ENCODE measurements at places on chromosomes 13 and 19. TPM values are rescaled to one million over a fixed set of nuclear protein-coding genes. Genes with fewer than 3 reads are reported as not detected.

Gene LATS2
- 20.0 TPM for total RNA-seq

GRCh38 chr13:110012102-110012739, 225.8 kb upstream of the IRS2 start:
- no peak overlapping the region for H3K27ac ChIP-seq
- no peak for DNase-seq
- H3K4me1 ChIP-seq: no peaks in the 10 kb centered on the region
- H3K4me3 ChIP-seq: no peak overlapping the region
- H3K36me3 ChIP-seq: no peaks in the 10 kb centered on the region

GRCh38 chr13:90640976-90641375, 706.5 kb upstream of the MIR17HG start:
- no peaks in the 10 kb centered on the region for H3K4me1 ChIP-seq
- no peak overlapping the region for H3K27ac ChIP-seq
- H3K36me3 ChIP-seq: peaks cover 13% of the 10 kb centered on the region
- no peaks in the 10 kb centered on the region for H3K27me3 ChIP-seq
- no peak overlapping the region for H3K4me3 ChIP-seq
- no peak for DNase-seq

DNA sequence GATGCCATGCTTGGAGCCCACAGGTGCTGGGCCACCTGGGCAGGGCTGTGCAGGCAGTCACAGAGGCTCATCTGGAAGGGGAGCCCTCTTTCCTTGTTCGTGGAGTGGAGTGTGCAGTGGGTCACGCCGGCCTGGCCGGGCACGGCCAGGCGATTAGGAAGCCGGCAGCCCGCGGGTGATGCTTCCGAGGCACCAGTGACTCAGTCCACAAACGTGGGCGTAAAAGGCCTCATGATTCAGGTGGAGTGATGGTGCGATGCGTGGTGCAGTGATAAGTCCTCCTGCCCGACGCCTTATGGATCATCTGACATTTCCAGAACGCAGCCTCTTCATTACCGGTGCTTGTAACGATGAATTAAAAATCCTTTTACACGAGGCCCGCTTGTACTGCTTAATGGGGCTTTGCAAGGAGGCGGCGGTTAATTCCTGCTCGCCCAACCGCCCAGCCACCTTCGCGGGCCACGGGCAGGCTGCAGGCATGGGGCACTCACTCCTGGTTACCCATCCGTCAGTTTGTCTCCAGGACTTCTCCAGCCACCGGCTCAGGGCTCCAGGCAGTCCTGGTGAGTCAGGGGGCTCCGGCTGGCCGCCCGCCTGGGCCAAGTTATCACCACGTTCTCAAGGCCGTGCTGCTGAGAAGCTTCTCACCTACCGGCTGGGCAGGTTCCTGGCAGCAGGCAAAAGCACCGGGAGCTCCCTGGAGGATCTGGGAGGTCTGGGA, 172.4 kb downstream of the KDM4B start:
- no peaks in the 10 kb centered on the region for H3K27me3 ChIP-seq
- no peak overlapping the region for H3K27ac ChIP-seq
- H3K4me3 ChIP-seq: no peak overlapping the region

GRCh38 chr13:47288546-47288945, 391.7 kb upstream of the HTR2A start:
- H3K4me3 ChIP-seq: no peak overlapping the region
- no peaks in the 10 kb centered on the region for H3K36me3 ChIP-seq
- H3K4me1 ChIP-seq: no peaks in the 10 kb centered on the region
- no peaks in the 10 kb centered on the region for H3K27me3 ChIP-seq
- no peak overlapping the region for H3K27ac ChIP-seq

Gene PEG3
- not detected for total RNA-seq

Gene SOX1
- total RNA-seq: 0.17 TPM

DNA sequence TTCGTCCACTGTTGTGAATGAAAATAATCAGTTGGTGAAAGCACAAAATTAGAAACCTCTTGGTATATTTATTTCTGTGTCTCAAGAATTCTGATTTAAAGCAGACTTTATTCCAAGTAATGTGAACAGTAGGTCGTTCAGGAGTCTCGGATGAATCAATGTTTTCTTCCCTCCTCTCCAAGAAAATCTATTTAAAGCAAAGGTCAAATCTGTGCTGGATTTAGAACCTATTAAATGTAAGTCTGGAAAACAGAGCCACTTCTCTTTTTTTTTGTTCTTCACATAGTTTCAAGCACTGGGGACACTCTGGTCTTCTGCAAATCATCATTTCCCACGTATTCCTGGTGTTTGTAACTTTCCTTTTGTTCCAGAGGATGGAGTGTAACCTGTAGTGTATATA, 312.7 kb downstream of the ATP8A2 start:
- no peaks in the 10 kb centered on the region for H3K4me1 ChIP-seq
- H3K4me3 ChIP-seq: no peak overlapping the region
- no peak overlapping the region for H3K27ac ChIP-seq
- no peak for DNase-seq

Gene MUC16
- 0.22 TPM for total RNA-seq

DNA sequence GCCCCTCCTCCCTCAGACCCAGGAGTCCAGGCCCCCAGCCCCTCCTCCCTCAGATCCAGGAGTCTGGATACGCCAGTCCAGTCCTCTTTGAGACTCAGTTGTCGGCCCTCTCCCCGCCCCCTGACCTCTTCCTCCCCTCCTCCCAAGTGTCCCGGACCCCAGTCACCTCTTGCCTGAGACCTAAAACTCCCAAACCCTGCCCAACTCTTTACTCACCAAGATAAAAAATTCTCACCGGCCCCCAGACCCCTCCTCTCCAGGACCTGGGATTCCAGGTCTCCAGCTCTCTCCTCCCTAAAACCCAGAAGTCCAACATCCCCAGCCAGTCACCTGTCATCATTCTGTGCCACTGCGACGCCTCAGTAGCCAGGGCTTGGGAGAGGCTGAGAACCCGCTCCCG, 1.4 kb upstream of the HSD17B14 start:
- peak; percentile 57 for DNase-seq
- peaks cover 9% of the 10 kb centered on the region for H3K36me3 ChIP-seq
- no peak overlapping the region for H3K27ac ChIP-seq
- no peaks in the 10 kb centered on the region for H3K27me3 ChIP-seq
- H3K4me1 ChIP-seq: peaks cover 2% of the 10 kb centered on the region
- H3K4me3 ChIP-seq: peak overlapping the region; percentile 88

Gene IZUMO2
- 0.81 TPM for total RNA-seq

DNA sequence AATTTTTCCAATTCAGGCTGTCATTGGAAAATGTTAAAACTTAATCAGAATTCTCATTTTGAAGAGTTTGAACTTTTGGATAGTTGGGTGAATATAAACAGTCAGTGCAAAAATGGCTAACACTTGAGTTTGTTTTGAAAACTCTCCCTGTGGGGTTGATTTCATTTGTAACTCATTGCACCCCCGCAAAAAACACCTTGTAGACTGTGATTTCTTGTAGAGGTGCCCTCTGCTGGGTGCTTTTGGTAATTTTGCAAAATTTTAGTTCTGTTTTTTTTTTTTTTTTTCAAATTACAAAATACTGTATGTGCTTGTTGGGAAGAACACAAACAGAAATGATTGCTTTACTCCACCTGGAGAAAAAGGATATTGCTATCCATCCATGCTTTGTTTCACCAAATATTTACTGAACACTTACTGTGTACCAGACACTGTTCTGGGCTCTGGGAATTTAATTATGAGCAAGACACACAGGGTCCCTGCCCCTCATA, 28.2 kb upstream of the GPI start:
- DNase-seq: no peak
- H3K4me3 ChIP-seq: no peak overlapping the region

- no peaks in the 10 kb centered on the region for H3K36me3 ChIP-seq
- no peak overlapping the region for H3K27ac ChIP-seq
- no peak for DNase-seq
- H3K4me1 ChIP-seq: no peaks in the 10 kb centered on the region
- no peak overlapping the region for H3K4me3 ChIP-seq
- H3K27me3 ChIP-seq: no peaks in the 10 kb centered on the region
These were observed 177.8 kb downstream of the OLFM4 start for GRCh38 chr13:53206455-53206854.

GRCh38 chr19:56162258-56162657, 13.6 kb upstream of the GALP start:
- H3K4me3 ChIP-seq: no peak overlapping the region
- H3K4me1 ChIP-seq: no peaks in the 10 kb centered on the region
- no peak for DNase-seq
- peaks cover 7% of the 10 kb centered on the region for H3K36me3 ChIP-seq
- H3K27ac ChIP-seq: no peak overlapping the region
- no peaks in the 10 kb centered on the region for H3K27me3 ChIP-seq

GRCh38 chr19:18514800-18515682, 6.8 kb downstream of the ELL start:
- no peak overlapping the region for H3K4me3 ChIP-seq
- H3K27me3 ChIP-seq: no peaks in the 10 kb centered on the region
- H3K36me3 ChIP-seq: no peaks in the 10 kb centered on the region
- peaks cover 2% of the 10 kb centered on the region for H3K4me1 ChIP-seq
- DNase-seq: no peak
- H3K27ac ChIP-seq: no peak overlapping the region

- H3K4me3 ChIP-seq: no peak overlapping the region
- no peaks in the 10 kb centered on the region for H3K36me3 ChIP-seq
- DNase-seq: no peak
- H3K4me1 ChIP-seq: no peaks in the 10 kb centered on the region
- no peaks in the 10 kb centered on the region for H3K27me3 ChIP-seq
- no peak overlapping the region for H3K27ac ChIP-seq
These were observed 69.3 kb downstream of the NUFIP1 start for GRCh38 chr13:44920013-44920412.

Gene KLK14
- 0.46 TPM for total RNA-seq

DNA sequence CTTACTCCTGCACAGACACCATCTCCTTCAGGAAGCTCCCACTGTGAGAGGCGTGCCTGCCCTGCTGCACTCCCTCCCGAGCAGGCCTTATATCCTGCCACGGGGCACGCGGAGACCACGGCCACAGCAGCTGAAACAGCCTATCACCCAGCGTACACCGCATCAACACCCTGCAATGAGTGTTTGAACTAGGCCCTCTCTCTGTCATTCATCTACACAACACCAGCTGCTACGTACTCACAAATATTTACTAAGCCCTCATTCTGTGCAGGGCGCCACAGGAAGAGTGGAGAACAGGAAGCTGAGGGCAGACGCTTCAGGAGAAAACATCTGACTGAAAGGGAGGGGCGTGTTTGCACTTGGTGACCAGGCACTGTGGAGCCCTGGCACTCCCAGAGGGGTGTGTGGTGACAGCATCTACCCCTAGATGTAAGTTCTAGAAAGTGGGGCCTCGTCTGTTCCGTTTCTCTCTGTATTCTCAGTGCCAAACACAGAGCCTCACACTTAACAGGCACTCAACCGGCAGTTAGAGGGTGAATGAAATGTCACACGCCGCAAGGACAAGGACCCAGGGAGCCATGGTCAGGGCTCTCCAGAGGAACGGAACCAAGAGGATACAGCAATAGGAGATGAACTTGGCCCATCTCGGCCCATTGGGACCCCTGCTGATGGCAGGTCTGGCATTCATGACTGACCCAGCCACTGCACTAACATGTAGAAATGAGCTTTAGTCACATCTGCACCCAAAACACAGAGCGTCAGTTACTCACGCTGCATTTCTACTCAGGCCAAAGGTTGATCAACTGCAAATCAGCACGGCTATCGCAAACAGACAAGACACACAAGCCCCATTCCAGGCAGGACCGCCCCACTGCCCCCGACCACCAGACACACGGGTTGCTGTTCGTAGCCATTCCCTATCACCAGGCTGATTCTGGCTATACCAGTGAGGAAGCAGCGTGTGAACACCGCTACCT, 15.7 kb downstream of the RANBP3 start:
- peak overlapping the region; percentile 26 for H3K4me3 ChIP-seq
- no peak for DNase-seq
- no peaks in the 10 kb centered on the region for H3K27me3 ChIP-seq
- peaks cover 4% of the 10 kb centered on the region for H3K36me3 ChIP-seq
- peaks cover 10% of the 10 kb centered on the region for H3K4me1 ChIP-seq

- H3K4me1 ChIP-seq: no peaks in the 10 kb centered on the region
- DNase-seq: no peak
- peaks cover 36% of the 10 kb centered on the region for H3K36me3 ChIP-seq
- peak overlapping the region; percentile 79 for H3K4me3 ChIP-seq
- no peak overlapping the region for H3K27ac ChIP-seq
- H3K27me3 ChIP-seq: no peaks in the 10 kb centered on the region
These were observed 583 bp upstream of the BAX start for GRCh38 chr19:48953990-48954594.

GRCh38 chr19:1220976-1221903, 15.7 kb downstream of the STK11 start:
- H3K4me1 ChIP-seq: no peaks in the 10 kb centered on the region
- H3K36me3 ChIP-seq: peaks cover 2% of the 10 kb centered on the region
- no peak for DNase-seq
- H3K27me3 ChIP-seq: no peaks in the 10 kb centered on the region

- H3K36me3 ChIP-seq: peaks cover 9% of the 10 kb centered on the region
- H3K27ac ChIP-seq: no peak overlapping the region
These were observed 1770.2 kb upstream of the MIR17HG start for GRCh38 chr13:89577301-89577700.

Gene MCEMP1
- not detected for total RNA-seq

- no peak overlapping the region for H3K27ac ChIP-seq
- DNase-seq: no peak
- no peaks in the 10 kb centered on the region for H3K27me3 ChIP-seq
- peaks cover 35% of the 10 kb centered on the region for H3K36me3 ChIP-seq
These were observed 14.8 kb upstream of the GPI start for GRCh38 chr19:34350161-34350561.

GRCh38 chr13:75226733-75227435, 255.1 kb downstream of the TBC1D4 start:
- no peaks in the 10 kb centered on the region for H3K4me1 ChIP-seq
- H3K36me3 ChIP-seq: no peaks in the 10 kb centered on the region
- no peak overlapping the region for H3K4me3 ChIP-seq
- H3K27me3 ChIP-seq: no peaks in the 10 kb centered on the region
- no peak for DNase-seq
- no peak overlapping the region for H3K27ac ChIP-seq

DNA sequence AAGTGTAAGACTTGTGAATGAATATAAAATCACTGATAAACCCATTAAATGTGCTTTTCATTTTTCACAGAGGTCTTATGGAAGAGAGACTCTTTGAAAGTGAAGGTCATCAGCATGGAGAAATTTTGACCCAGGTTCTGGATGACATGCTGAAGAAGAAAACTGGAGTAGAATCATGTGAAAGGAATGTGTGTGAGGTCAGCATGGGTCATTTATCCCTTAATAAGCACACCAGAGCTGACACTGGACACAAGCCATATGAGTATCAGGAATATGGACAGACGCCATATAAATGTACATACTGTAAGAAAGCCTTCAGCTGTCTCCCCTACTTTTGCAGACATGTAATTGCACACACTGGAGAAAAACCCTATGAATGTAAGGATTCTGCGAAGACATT, 29.0 kb downstream of the ZNF20 start:
- no peaks in the 10 kb centered on the region for H3K27me3 ChIP-seq
- no peak for DNase-seq
- no peak overlapping the region for H3K4me3 ChIP-seq
- H3K4me1 ChIP-seq: no peaks in the 10 kb centered on the region
- peaks cover 86% of the 10 kb centered on the region for H3K36me3 ChIP-seq

DNA sequence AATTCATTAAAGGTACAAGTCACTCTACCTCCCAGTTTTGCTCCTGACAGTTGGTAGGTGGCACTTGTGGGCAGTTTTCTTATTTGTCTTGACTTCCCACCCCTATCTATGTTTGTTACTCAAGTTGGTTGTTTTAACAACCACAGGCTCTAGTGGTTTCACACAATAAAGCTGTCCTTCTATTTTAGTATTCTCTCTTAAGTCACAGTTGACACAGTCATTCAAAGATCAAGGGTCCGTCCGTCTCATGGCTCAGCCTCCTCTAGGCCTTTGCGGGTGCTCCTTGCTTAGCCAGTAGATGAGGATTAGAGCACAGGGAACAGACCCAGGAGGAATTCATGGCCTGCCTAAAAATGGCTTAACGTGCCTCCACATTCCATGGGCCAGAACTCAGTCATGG, 573.7 kb downstream of the IRS2 start:
- no peak overlapping the region for H3K4me3 ChIP-seq
- no peaks in the 10 kb centered on the region for H3K4me1 ChIP-seq
- DNase-seq: no peak
- H3K27ac ChIP-seq: no peak overlapping the region
- H3K36me3 ChIP-seq: no peaks in the 10 kb centered on the region
